ENCODE measurements at places on chromosomes 5 and 9.

DNA sequence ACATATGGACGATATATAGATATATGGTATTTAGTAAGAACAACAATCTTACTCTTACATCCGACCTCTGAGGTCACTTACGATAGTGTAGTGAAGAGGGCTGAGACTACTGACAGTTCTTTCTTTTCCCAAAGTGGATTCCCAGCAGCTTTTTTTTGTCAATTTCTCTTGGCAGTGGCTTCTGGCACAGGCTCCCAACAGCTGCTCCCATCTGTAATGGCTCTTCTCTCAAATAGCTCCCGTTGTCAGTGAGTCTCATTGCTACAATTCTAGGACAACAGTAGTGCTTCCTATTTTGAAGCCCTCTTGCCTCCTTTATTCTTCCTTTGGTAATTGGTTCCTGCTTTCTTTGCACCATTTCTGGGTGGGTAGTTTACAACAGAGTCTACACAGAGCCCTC lies 68.4 kb downstream of the SLC25A46 start:
- no peak for DNase-seq

DNA sequence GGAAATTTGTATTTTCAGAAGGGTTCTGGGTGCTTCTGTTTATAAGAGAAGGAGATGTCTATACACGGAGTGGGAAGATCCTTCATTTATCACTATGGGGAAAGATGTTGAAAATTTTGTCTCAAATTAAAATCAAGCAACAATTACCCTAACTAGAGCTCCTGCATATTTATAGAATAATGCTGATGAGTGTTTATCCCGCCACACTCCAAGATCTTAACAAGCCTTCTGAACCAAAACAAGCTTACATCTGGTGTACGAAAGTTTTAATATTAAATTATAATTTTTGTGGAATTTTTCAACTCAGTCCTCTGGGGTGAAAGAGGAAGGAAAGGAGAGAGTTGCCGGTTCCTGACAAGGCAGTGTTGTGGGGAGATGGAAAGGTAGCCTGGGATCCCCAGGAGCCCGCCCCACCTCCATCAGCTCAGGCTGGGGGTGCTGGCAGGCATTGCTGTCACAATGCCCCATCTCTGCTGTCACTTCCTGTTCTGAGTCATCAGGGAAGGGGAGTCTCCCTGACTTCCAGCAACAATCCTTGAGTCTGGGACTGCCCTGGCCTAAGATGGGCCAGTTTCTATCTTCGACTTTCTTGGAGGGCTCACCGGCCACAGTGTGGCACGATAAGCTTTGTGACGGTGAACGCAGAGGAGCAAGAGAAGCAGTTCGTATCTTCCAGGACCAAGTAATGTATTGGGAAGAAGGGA lies 64.5 kb downstream of the ERAP1 start:
- DNase-seq: no peak

GRCh38 chr5:78755822-78756429 lies 107.4 kb upstream of the LHFPL2 start:
- DNase-seq: no peak

DNA sequence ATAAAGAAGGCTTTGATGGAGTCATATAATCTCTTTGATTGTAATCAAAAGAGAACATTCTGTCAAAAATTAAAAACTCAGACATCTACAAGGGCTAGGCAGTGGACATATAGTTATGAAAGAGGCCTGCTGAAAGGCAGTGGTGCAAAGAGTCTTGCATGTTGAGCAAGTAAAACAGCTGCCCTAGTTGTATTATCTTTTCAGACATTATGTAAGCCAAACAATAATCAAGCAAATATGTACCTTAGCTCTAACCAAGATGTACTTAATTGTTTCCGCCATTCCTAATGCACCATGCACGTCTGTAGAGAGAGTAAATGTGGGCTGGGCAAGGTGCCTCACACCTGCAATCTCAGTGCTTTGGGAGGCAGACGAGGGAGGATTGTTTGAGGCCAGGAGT lies 14.3 kb downstream of the GAPT start:
- DNase-seq: no peak

GRCh38 chr5:65290677-65291076 lies 191.0 kb downstream of the ADAMTS6 start:
- no peak for DNase-seq

DNA sequence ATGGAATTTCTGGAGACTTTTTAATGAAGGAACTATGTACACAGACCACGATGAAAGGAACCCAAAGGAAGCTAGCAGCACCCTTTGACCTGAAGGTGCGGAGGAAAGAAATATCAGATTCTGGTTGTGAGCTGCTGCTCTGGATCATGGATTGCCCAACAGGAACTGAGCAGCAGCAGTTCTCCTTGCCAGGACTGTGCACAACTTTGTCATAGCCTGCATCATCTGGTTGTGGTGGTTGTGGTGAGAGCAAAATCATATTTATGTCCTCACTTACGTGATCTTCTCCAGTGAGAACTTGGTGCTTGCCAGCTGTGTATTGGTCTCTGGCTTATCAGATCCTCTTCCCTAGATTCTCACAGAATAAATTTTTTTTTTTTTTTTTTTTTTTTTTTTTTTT lies 70.7 kb upstream of the LPAR1 start:
- no peak for DNase-seq

Data from mesothelial cell of epicardium (in vitro differentiated cells).